ENCODE measurements at places on chromosomes 7 and 10.

DNA sequence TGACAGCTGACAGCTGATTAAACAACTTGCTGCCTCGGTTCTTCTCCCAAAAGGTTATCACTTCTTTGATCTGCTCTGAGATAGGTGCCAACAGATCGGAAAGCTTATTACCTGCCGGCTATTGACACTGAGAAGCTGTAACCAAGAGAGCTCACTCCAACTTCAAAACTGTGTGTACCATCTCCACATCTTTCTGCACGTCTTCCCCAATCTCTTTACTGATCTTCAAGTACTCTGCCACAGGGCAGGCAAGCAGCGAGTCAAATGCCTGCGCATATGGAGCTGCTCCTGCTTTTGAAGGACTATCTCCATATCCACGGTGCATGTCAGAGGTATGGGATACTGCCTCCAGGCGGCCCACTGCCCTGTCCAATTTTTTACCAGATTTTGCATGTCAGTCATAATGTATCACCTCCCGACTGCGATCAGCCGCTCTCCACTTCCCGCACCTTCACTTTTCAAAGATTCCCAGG, 352 bp upstream of the ZNF485 start:
- DNase-seq = no peak

GRCh38 chr10:49649936-49650723, 29.3 kb upstream of the C10orf53 start:
- no peak for DNase-seq

DNA sequence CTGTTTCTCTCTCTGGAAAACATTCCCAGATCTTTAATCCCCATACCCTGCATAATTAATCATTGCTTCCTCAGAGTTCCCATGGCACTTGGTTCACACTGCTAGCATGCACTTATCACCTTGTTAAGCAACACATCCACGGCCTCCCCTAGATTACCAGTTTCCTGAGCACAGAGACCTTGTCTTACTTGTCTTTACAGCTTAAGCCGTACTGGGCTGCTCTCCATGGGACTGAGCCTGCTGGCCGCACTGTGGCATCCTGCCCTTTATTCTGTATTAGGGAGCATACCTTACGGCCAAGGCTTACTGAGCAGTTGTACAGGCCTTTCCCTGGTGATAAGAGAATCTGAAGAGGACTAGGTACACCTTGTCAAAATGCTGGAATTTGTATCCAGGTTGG, 190.2 kb downstream of the REEP3 start:
- DNase-seq = no peak

- no peak for DNase-seq
These were observed 135.9 kb downstream of the ITGB8 start for GRCh38 chr7:20466543-20467021.

- no peak for DNase-seq
These were observed 47.1 kb upstream of the HYAL4 start for GRCh38 chr7:123797673-123798531.

DNA sequence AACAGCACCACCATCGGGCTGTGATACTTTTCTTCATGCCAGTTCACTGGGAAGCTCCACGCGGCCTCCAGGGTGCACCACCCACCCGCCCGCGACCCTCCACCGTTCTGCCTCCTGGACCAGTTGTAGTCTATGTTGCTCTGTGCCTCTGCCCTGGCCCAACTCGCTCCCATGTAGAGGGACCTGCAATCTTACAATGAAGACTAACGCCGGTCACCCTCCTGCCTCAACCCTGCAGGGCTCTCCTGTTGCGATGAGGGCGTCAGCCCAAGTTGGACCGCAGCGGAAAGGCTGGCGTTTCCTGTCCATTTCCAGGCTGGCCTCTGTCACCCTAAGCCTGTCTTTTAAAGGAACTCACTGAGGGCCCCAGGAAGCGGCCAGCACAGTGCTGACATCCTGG, 34.9 kb downstream of the IL15RA start:
- no peak for DNase-seq

- no peak for DNase-seq
These were observed 8.9 kb downstream of the COL17A1 start for GRCh38 chr10:104076743-104077160.

DNA sequence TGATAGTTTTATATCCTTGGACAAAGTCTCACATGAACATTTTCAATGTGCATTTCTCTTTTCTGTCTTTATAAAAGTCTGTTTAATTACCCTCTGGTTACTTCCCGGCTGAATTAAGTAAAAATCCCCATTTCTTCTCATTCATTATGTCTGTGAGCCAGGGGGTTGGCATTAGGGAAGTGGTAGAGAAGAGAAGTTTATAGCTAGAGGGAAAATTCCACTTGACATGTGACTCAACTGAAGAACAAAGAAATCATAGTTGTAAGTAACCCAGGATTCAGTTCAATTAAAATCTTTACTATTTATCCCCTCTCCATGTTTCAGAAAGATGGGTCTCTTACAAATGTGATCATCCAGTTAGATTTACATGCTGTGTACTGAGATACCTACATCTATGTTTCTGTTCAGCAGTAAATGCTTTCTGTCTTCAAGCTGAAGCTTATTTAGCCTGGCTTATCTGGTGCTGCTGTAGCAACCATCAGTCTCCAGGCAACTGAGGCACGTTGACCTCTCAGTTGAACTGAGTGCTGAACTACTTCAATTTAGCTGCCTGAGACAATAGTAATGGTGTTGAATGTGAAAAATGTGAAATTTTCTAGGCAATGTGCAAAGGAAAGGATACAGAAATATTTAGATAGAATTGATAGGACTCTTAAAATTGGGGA, 181.6 kb downstream of the MLLT10 start:
- DNase-seq = no peak

- no peak for DNase-seq
These were observed 36.4 kb downstream of the ANTXRL start for GRCh38 chr10:46323176-46323575.

GRCh38 chr10:131636116-131636515, 264.7 kb upstream of the PPP2R2D start:
- DNase-seq = no peak

DNA sequence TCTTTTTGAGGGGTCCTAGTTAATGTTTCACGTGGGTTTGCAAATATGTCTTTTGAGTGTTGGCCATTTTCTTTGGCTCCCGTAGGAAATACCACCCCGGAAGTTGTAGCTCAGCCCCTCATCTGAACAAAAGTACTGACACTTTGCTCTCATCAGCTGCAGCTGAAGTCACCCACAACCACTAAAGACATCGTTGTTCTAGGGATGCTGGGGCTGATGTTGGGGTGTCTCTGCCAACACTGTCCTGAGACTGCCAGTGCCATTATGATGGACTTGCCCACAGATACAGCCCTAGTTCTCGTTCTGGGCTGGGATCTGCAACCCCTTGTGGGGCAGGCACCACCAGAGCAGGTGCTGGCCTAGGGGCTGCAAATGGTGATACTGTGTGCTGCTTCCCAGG, 82.6 kb upstream of the ARHGAP21 start:
- no peak for DNase-seq

DNA sequence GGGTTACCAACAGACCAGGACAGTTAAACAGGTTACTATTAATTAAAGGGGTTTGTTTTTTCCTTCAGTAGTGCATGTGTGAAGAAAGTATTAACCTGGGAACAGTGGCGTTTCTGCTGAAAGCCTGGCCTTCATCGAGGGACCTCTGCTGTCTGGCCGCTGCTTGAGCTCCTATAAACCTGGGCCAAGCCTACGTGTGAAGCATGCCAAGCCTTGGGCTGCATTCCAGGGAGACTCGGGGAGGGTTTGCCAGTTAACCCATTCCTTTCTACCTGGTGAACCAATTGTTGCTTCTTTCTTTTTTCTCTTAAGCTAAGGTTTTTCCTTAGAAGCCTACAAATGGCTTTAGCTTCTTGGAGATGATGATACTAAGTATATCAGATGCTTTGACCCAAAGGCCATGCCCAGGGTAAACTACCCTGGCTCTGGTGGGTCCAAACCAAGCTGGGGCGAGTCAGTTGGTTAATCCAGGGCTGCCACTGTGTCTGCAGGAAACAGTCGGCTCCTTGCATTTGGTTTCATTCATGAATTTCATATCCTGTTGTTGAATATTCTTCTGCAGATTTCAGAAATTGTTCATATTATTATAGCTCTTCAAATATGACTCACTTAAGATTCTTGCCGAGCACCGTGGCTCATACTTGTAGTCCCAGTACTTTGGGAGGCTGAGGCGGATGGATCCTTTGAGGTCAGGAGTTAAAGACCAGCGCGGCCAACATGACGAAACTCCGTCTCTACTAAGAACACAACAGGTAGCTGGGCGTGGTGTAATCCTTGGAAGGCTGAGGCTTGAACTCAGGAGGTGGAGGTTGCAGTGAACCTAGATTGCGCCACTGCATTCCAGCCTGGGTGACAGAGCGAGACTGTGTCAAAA, 23.8 kb downstream of the PFKP start:
- no peak for DNase-seq

GRCh38 chr10:43160921-43161255, 22.6 kb downstream of the CSGALNACT2 start:
- DNase-seq = no peak

DNA sequence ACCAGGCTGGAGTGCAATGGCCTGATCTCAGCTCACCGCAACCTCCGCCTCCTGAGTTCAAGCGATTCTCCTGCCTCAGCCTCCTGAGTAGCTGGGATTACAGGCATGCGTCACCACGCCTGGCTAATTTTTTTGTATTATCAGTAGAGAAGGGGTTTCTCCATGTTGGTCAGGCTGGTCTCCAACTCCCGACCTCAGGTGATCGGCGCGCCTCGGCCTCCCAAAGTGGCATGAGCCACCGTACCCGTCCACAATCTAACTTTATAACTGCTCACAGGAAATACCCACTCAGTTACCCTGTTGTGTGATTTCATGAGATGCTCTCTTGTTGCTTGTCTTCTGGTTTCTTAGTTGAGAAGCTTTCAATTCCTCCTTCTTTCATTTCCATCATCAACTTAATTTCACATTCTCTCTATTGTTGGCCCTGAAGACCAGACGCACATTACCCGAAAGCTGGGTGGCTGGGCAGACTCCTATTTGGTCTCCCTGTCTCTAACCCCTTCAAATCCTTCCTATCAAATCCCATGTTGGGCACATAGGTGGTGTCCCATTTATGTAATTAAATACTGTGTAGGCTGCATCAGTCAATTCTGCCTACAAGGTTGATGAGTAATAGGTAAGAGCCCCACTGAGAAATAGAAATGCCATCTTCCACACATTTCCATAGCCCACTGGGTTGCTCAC, 1.1 kb upstream of the GSTO2 start:
- DNase-seq = no peak

Data from stimulated activated CD8-positive, alpha-beta memory T cell treated with anti-CD3 and anti-CD28 coated beads, Interleukin-4, amount 100 ng/mL, for 24 hours (primary cell).